Heart left ventricle (tissue), 16 donors: ENCODE measurements at places on chromosomes 3 and 15.

DNA sequence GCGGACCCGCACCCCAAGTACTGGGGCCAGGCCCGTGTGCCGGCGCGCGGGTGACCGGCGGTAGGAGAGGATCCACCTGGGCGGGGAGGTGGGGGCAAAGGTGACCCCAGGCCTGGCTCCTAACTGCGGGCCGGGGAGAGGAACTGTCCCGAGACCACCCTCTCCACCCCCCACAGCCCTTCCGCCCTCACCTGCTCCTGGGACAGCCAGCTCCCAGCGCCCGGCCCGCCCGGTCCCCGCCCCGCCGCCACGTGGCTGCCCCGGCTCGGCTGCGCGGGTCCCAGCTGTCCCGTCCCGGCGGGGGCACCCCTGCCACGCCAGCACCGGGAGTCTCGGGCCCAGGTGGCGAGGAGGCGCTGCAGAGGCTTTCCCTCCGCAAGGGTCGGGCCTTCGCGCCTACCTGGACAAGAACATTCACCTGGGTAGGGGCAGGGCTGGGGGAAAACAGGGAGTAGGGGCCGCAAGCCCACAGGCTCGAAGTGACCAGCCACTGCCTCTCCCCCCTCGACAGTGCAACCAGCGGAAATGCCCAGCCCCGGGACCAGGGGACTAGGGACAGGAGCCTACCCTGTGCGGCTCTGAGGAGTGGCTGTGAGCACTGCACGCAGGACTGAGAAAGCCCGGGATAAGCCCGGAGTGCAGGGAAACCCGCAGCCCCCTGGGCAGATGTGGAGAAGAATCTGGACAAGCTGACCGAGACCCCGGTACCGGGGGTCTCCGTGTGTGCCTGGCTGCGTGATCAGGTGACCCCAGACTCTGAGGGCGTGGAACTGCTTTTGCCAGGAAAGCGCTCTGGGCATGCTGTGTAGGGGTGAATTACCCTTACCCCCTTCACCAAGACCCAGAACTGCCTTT is at the start of gene SLC12A8:
TSS of gene SLC12A8 (minus strand) at position 240 of the 855 bp plus-strand sequence. CDS start 1,399 bp downstream, outside the sequence.
- DNase-seq = no peak

DNA sequence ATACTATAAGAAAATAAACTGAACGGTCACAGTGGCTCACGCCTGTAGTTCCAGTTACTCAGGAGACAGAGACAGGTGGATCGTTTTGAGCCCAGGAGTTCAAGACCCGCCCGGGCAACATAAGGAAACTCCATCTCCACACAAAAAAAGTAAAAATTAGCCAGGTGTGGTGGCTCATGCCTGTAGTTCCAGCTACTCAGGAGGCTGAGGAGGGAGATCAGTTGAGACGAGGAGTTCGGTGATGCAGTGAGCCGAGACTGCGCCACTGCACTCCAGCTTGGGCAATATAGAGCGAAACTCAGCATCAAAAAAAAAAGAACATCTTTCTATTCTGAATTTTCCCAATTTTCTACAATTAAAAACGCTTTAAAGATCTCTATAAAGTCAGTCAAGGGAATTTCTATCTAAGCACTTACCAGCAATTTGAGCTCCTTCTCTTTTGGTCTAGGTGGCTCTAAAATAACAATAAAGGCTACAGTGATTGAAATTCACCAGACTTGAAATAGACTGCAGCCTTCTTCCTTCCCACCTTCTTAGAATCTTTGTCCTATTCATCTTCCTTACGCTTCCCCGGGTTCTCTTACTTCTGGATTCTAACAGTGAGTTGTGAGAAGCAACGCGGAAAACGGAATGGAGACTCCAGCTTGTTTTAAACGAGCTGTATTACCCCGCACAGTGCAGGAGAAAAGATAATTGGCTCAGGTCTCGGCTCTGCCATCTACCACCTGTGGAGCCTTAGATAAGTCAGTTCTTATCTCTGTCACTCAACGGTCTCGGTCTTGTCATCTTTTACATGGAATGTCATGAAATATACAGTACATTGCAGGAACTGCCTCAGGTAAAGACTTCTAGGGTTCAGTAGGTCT is 812 bp upstream of the SEC62 start:
- DNase-seq = no peak

GRCh38 chr3:46269556-46269955 is 27.3 kb downstream of the CCR3 start:
- DNase-seq = no peak

- peak; percentile 89 for DNase-seq
These were observed at the start of gene DUSP7 for GRCh38 chr3:52056521-52056967. DUSP7 (minus strand) TSS chr3:52056571; CDS start chr3:52056366, 205 bp downstream.

DNA sequence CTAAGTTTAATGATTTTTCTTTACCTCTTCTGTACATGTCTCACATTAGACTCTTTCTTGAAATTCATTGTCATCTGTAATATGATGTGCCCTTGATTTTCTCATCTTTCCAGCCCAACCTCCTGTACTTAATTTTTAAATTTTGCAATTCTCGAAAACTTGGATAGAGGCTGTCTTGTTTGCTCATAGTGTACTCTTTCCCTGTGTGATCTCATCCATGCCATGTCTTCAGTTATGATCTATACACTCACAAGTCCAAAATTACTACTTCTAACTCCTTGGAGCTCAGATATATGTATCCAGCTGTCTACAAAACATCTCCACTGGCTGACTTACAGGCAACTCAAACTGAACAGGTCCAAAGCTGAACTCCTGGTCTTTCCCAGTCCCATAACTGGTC is 42.2 kb downstream of the CD200 start:
- no peak for DNase-seq

GRCh38 chr3:144104186-144104585 is 132.6 kb downstream of the DIPK2A start:
- DNase-seq = no peak

DNA sequence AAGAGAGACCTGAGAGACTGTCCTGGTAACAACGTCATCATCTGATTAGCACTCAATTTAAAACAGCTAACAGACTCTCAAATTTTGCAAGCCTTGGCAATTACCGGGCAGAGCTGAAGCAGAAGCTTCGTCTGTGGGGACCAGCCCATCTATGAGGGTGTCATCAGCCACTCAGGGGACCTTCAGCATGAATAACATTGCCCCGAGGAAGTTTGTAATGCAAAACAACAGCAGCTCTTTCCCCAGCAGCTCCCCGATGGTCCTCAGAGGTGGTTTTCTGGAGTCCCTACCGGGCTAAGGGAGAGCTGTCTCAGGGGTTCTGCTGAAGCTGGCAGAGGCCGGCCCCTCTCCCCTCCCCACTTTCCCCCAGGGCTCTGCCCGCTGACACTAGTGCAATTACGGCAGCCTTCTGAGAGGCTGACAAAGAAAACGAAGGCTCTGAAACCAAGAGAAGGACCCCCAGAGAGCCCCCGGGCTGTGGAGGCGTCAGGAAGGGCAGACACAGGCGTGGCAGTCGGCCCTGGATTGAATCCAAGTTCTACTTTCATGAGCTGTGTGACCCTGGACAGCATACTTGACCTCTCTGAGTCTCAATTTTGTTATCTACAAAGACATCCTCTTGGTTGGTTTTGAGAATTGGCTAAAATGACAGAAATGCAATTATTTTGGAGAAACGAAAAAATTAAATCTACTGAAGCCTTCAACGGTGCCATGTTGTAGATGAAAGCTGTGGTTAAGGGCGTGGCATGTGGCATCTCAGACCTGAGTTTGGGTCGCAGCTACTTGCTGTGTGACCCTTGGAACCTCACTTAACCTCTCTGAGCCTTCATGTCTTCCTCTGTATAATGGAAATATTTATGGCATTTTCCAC is 102.1 kb upstream of the TLE3 start:
- DNase-seq = no peak

DNA sequence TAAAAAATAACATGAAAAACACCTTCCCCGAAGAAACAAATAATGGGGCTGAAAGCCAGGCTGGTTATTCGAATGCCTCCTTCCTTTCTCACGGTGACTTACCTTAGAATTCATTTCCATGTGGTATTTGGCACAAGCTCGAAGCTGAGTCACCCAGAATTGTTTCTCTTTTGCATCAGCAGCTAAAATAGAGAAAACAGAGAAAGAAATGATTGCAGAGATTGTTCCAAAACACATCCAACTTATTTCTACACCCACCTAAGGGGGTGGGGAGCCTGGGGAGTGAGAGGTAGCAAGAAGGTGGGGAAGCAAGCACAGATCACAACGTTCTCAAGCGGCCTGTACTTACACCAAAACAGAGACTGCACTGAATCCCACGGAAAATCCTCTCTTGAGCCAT is 104.7 kb downstream of the OSBPL10 start:
- no peak for DNase-seq

DNA sequence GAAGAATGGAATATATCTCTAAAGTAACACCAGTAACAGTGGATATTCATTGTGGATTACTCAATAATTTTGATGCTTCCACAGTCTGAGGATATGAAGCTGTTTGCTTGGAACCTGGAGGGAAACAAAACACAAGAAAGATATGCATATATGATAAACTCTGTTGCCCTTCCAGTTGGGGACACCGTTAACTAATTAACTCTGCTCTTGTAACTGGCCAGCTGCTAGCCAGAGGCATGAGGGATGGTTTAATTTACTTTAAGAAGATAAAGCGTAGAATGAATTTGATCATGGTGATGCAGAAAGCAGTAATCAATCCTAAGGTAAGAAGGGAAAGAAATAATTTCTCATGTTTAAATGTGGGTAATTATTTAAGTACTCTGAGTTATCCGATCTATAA is 442.6 kb downstream of the NAALADL2 start:
- DNase-seq = no peak

- no peak for DNase-seq
These were observed 20.5 kb downstream of the PRR23E start for GRCh38 chr3:127213381-127213918.

GRCh38 chr3:146739203-146739671 is 134.1 kb upstream of the PLSCR5 start:
- no peak for DNase-seq

GRCh38 chr15:99564221-99565048 is 1.3 kb upstream of the MEF2A start:
- DNase-seq = peak; percentile 30

- no peak for DNase-seq
These were observed 406.1 kb upstream of the ONECUT1 start for GRCh38 chr15:53196242-53196641.

GRCh38 chr3:62375655-62376453 is 2.5 kb upstream of the FEZF2 start:
- no peak for DNase-seq

DNA sequence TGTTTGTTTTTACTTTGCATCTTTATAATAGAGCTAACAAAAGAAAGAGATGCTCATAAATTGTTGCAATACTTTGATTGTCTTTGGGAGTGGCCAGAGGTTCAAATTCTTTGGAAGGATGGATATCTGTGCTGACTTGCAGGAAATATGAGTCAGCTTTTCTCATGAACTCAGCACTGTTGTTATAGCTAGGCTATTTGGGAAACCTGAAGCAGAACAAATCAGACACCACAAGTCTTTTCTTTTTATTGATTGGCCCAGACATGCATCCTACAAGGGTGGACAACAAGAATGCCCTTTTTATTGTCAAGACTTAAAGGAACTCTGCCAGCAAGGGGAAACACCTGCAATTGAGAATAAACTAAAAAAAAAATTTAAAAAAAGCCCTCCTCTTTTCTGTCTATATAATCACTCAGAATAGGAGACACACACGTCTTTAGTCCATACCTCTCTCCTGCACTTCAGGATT is 4.6 kb upstream of the DENND4A start:
- DNase-seq = no peak

- no peak for DNase-seq
These were observed 276.2 kb upstream of the CTNNB1 start for GRCh38 chr3:40923143-40923542.

- no peak for DNase-seq
These were observed 71.3 kb downstream of the TMCC1 start for GRCh38 chr3:129822241-129822640.

DNA sequence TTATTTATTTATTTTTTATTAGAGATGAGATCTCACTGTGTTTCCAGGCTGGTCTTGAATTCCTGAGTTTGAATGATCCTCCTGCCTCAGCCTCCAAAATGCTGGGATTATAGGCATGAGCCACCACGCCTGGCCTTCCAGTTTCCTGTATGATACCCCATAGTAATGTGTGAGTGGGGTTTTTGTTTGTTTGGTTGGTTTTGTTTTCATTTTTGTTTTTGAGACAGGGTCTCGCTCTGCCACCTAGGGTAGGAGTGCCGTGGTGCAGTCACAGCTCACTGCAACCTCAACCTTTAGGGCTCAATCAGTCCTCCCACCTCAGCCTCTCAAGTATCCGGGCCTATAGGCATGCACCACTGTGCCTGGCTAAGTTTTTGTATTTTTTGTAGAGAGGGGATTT is 30.9 kb downstream of the GOLM2 start:
- DNase-seq = no peak

DNA sequence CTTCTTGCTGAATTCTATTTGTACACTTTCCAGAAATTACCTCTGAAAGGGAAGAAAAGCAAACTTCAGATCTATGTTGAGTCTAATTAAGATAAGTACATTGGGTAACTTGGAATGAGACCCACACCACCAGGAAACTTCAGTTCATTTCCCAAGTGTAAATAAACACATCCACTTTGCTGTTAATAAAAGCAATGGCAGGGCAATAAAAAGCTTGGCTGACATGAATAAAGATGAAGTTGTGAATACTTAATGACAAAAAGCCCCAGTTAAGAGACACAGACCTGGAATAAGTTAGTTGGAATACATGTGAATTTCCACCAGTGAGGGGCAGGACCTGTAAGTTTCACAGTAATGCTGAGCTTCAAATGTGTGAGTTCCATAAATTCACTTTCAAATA is 83.3 kb downstream of the MEX3B start:
- no peak for DNase-seq

DNA sequence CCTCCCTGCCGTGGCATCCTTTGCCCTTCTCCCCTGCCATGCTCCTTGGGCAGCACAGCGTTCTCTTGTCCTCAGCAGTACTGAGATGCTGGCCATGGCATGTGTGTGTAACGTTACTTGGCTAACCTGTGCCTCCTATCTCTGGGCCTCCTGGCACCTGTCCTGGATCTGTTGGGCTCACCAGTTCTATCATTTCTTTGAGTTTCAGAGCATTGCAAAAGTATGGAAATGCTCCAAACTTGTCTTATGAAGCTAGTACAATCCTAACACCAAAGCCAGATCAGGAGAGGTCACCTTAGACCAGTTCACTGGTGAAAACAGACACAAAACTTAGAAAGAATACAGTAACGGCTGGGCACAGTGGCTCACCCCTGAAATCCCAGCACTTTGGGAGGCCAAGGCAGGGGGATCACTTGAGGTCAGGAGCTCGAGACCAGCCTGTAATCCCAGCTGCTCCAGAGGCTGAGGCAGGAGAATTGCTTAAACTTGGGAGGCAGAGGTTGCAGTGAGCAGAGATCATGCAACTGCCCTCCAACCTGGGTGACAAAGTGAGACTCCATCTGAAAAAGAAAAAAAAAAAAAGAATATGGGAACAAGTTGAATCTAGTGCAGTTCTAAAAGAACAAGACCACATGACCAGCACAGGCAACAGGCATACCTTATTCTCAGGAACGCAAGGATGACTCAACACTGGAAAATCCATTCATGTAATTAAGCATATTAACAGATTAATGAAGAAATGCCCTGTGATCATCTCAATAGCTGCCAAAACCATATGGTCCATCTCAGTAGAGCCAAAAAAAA is 62.4 kb upstream of the TRPM1 start:
- DNase-seq = no peak

GRCh38 chr15:65824941-65825544 is 33.0 kb upstream of the DENND4A start:
- no peak for DNase-seq
